NCI-H2171 (cell line): ENCODE measurements at places on chromosomes 6 and 20.

GRCh38 chr6:139520321-139520768 lies 145.9 kb upstream of the CITED2 start:
- no peak for DNase-seq

- no peak for DNase-seq
Observed at GRCh38 chr6:22146678-22146930, 150.2 kb downstream of the PRL start.

DNA sequence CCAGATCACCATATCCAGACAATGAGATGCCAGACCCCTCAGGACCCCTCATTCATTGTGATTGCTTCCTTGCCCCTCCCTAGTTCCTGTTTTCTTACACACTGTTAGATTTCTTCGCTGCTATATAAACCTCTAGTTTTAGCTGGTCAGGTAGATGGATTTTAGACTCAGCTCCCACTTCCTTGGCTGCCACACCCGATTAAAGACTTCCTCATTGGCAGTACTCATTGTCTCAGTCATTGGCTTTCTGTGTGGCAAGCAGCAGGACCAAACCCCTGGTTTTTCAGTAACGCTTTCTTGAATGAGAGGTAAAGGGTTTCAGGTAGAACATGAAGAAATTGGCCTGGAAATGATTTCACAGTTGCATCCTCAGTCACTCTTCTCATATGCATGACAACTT lies 47.9 kb downstream of the QRSL1 start:
- no peak for DNase-seq

- peak; percentile 12 for DNase-seq
Observed at GRCh38 chr6:148177589-148178233, 164.9 kb upstream of the SASH1 start.

DNA sequence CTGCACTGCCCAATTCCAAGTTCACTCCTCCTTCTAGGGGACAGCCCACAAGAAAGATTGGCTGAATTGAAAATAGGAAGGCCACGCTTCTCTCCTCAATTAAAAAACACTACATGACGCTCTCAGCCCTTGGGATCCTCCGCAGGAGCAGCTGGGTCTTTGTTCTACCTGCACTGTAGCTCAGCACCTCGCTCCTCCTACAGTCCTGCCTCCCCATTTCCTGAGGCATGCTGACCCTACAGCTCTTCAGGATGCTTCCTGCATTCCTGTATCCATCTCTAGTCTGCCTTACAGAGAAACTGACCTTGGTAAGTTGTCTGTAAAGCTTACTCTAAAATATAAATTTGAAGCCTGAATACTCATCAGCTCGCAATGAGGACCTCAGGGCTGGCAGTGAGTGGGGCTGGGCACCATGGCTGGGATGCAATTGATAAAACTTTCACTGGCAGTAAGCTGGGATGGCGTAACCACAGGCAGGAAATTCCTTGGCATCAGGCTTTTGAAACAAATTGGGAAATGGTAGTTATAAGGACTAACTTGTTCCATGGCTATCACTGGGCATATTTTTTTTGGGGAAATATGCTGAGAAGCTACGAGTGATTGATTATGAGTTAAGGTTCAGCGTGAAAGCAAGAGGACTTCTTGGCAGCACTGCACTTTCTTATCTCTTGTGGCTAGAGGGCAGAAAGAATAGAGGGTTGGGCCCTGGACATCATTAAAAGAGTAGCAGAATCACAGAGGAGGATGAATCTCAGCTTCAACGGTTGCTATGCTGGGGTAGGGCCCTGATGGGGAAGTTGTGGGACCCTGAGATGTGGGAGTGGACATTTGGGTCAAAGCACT lies 11.7 kb upstream of the SIRPB1 start:
- DNase-seq, result no peak

GRCh38 chr20:44033873-44034272 lies 119.2 kb downstream of the TOX2 start:
- no peak for DNase-seq

- no peak for DNase-seq
Observed at GRCh38 chr6:84943905-84944304, 179.5 kb upstream of the TBX18 start.

DNA sequence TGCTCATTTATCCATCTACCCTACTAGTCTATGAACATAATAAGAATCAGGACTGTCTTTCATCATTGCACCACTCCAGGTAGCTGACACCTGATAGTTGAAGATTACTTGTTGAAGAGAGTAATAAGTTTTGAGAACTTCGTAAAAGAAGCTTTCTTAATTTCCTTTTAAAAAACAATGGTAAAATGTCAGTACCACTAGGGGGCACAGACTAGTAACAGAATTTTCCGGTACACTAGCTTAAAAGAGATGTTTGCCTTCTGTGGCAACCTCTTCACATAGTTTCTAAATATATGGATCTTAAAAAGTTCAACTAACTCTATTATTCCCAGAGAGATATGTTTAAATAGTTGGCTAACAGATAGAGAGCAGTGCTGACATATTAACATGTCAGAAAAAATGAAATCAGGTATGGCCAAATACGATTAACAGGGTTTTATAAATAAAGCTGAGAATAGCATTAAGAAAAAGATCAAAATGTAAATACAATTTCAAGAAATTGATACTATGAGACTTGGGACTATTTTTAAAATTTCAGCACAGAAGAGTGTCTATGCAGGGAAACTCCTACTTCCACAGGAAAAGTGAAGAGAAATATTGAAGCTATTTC lies 5.4 kb upstream of the KCNQ5 start:
- DNase-seq, result no peak

DNA sequence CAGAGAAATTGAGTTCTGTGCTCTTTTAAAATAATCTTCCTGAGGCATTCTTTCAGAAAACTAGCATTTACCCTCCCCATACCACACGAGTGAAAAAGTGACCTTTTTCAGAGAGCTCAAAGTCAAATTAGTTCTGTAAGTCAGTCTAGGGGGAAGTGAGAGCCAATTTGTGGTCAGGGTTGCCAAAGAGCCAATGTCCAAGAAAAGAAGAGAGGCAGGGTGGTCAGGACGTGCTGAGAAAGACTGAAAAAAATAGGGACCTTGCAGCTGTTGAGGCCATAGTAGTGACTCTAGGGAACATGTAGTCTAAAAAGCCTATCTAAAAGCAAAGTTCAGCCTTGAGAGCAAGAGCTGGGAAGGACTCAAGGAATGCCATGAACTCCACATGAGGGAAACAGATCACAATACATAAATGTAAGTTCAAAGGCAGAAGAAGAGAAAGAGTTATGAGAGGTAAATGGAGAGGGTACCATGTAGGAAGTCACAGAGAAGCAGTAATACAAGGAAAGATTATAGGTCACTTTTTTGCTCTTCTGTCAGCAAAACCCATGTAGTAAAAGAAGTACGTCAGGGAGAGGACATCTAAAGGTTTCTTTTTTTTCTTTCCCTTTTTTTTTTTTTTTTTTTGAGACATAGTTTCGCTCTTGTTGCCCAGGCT lies 565.1 kb upstream of the FLRT3 start:
- no peak for DNase-seq

DNA sequence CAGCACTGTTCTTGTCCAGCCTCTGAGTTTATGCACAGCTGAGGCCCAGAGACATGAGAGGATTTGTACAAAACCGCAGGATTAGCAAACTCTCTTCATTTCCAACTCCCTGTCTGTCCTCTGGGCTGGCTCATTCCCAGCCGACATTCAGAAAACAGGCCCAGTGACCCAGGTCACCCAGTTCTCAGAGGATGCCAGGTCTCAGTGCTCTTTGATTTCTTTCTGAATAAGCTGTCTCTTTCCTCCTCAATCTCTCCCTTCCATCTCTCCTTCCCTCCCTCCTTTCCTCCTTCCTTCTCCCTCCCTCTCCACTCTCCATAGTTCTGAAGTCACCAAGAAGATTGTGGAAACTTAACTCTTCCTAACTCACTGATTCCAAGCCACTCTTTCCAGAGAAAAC lies 372.7 kb upstream of the SULF2 start:
- no peak for DNase-seq

DNA sequence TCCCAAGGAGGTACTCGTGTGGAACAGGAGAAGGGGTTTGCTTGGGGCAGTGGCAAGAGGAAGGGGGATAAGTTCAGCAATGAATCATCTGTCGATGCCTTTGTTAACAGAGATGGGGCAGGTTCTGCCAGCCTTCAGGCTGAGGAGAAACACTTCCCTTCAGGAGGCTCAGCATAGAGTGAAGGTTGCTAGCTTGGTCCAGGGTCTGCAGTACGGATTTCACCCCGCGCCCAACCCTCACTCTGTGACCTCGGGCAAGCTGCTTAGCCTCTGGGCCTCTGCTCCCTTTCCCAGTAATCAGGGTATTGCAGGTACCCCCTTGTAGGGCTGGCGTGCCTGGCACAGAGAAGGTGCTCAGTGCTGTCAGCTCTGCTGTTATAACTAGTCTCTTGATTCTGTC lies 7.5 kb downstream of the CAPN11 start:
- no peak for DNase-seq

- DNase-seq, result no peak
Observed at GRCh38 chr6:34951731-34952130, 62.7 kb downstream of the ANKS1A start.

- peak; percentile 11 for DNase-seq
Observed at GRCh38 chr6:2396846-2397630, 151.6 kb upstream of the GMDS start.
